Stimulated activated CD4-positive, alpha-beta T cell treated with anti-CD3 and anti-CD28 coated beads, Interleukin-1b, Interleukin-23, amount 100 ng/mL, for 24 hours (primary cell): ENCODE measurements at places on chromosomes 7 and 10.
A peak's percentile ranks its signal among the peaks of the same experiment; 100 is the strongest.

GRCh38 chr7:112145206-112145605 lies 61.0 kb downstream of the DOCK4 start:
- DNase-seq, result no peak

GRCh38 chr10:108064746-108065260 lies 900.3 kb upstream of the SORCS1 start:
- no peak for DNase-seq

- no peak for DNase-seq
These were observed 60.7 kb upstream of the SLC13A1 start for GRCh38 chr7:123260428-123260960.

- no peak for DNase-seq
These were observed 24.8 kb downstream of the NPTX2 start for GRCh38 chr7:98641646-98642500.

- no peak for DNase-seq
These were observed 11.0 kb downstream of the SH2B2 start for GRCh38 chr7:102297487-102298218.

DNA sequence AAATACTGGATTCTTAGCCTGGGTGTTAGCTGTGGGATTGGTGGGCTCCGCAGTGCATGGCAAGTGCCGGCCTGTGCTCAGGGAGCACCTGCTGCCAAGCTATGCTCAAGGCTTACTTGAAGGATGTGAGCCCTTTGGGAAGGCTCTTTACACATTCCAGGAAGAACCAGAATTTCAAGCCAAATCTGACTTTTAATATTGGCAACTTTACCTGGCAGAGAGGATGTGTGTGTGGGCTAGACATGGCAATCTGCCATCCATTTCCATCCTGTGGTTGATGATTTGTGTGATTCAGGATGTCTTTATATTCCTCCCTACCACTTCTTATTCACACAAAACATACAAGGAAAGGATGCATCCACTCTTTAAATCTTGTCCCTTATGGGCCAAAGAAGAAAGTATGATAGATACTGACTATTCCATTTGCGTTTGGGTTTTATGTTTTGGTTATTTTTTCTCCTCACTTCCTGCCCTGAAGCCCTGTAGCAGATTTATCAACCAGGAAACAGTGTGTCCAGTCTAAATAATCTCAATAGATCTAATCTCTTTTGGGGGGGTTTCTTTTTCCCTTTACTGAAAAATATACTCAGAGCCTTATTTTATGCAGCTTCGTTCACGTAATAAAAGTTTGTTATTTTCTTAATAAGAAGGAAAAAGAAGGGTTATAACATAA lies 247.1 kb downstream of the COBL start:
- no peak for DNase-seq

GRCh38 chr7:23164846-23165245 lies 17.0 kb upstream of the NUP42 start:
- DNase-seq, result no peak

GRCh38 chr10:26441491-26442214 lies 3.5 kb downstream of the APBB1IP start:
- no peak for DNase-seq

GRCh38 chr7:14836006-14836405 lies 66.5 kb downstream of the DGKB start:
- DNase-seq, result no peak

- no peak for DNase-seq
These were observed 75.6 kb downstream of the ENTPD1 start for GRCh38 chr10:95831515-95831914.

DNA sequence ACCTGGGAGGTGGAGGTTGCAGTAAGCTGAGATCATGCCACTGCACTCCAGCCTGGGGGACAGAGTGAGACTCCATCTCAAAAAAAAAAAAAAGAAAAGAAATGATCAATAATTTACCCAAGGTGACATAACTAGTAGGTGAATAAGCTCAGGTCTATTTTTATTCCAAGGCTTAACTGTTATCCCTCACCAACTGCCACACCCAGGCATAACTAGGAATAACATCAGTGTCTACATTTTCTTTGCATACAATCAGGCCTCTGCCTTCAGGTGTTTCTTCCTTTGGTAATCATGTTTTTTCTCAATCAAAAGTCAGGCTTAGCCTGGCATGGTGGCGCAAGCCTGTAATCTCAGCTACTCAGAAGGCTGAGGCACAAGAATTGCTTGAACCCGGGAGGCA lies 26.6 kb downstream of the CPEB3 start:
- DNase-seq, result no peak

DNA sequence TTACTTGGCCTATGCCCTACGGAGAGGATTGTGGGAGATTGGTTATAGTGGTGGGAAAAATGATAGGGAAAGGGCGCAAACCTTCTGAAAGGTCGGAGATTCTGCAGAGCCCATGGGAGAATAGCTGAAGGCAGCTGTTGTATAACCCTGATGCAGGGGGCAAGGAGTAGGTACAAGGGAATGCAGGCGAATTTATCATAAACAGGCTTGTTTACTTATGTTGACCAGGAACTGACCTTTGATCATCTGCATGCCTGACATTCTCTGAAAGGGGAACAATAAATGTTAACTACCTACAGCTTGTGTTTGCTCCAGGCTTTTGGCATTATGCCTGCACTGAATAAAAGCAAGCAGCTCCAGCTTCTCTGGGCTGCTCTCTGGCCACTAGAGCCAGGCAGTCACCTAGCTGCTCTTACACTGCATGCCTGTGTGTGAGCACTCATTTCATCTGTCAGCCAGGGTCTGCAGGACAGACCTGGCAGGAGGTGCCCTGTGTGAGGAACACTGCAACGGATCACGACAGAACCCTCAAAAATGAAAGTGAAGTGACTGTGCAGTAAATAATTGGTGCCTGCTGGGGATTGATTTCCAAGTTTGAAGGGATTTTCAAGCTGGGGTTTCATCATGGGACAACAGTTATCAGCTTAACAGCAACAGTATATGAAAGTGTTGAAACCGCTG lies 31.1 kb upstream of the ABCA13 start:
- no peak for DNase-seq

- DNase-seq, result no peak
These were observed 618.0 kb upstream of the LRRTM3 start for GRCh38 chr10:66307826-66308225.

- no peak for DNase-seq
These were observed 269.6 kb upstream of the LRGUK start for GRCh38 chr7:133857376-133858119.

GRCh38 chr10:77442699-77443189 lies 194.9 kb downstream of the KCNMA1 start:
- DNase-seq, result no peak

DNA sequence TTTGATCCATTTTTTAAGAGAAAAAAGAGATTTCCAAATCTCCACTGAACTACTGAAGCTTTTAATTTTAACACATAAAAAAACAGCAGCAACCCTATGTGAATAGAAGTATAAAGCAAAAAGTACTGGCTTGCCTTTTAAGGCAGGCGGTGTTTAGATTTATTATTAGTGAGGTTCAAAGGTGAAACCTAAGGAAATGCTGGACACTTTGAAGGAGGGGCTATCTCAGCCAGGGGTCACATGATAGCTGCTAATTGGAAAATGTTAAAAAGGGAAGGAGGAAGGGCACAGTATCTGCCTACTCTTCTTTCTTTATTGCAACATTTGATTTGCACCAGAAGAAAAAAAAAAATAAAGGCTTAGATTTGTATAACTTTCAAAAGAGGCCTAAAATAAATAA lies 183.8 kb downstream of the SKAP2 start:
- DNase-seq, result no peak

DNA sequence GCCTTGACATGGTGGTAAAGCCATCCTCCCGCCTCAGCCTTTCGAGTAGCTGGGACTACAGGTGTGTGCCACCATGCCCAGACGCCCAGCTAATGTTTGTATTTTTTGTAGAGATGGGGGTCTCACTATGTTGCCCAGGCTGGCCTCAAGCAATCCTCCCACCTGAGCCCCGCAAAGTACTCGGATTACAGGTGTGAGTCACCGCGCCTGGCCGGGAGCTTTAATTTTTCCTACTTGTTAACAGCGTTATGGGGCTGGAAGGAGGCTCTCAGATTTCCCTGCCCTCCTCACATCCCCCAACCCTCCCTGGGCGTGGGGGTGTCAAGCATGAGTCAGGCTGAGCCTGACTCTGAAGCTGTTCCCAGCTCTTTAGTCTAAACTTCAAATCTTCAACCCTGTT lies 8.3 kb downstream of the ALKBH4 start:
- DNase-seq, result no peak

DNA sequence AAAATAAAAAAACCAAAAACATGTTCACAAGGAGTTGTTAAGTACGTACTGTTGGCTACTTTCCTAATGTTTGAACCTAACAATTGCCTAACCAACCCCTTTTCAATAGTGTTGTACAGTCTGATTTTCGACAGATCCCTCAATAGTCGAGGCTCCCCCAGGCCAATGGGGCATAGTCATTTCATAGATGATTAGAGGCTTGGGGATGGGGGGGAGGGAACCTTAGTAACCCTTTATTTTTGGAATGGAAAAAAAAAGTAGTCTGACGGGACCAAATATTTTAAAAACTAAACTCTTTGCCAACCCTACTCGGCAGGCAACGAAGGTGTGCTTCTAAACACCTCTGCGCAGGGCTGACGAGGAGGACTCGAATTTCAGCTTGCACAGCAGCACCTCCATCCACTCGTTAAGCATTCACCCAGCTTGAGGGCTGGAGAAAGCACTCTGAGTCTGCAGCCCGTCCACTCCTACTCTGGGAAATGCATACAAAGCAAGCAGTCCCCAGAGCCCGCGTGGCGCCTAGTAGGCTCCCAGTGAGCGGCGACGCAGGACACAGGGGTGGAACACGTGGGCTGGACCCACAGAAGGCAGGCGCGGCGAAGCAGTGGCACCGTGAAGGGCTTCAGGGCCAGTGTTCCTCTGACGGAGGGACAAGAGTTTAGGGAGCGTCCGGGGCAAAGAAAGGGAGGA lies 899 bp downstream of the PUS7 start:
- no peak for DNase-seq

- no peak for DNase-seq
These were observed 50.7 kb downstream of the MDFIC start for GRCh38 chr7:114972567-114972966.

- no peak for DNase-seq
These were observed 168.0 kb downstream of the SORCS1 start for GRCh38 chr10:106996510-106996909.

GRCh38 chr7:106064771-106065574 lies 47.1 kb downstream of the SYPL1 start:
- no peak for DNase-seq

GRCh38 chr7:51020944-51021343 lies 238.2 kb upstream of the GRB10 start:
- no peak for DNase-seq

GRCh38 chr10:33005322-33006301 lies 47.6 kb upstream of the ITGB1 start:
- peak; percentile 45 for DNase-seq

DNA sequence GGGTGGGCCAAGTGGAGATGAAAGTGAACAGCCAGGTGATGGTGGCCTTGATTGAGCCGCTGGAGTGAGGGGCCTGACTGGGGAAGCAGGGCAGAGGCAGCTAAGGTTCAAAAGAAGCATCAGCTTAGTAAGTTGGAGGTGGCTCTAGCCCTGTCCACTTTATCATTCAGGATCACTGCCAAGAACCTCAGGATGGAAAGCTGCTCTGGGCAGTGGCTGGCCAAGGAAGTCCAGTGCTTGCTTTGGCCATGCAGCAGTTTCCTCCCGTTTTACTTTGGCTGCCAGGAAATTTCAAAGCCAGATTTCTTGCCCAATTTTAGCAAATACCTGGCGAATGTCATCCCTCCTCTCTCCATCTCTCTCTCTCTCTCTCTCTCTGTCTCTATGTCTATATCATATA lies 384.9 kb downstream of the PLXNA4 start:
- DNase-seq, result no peak

DNA sequence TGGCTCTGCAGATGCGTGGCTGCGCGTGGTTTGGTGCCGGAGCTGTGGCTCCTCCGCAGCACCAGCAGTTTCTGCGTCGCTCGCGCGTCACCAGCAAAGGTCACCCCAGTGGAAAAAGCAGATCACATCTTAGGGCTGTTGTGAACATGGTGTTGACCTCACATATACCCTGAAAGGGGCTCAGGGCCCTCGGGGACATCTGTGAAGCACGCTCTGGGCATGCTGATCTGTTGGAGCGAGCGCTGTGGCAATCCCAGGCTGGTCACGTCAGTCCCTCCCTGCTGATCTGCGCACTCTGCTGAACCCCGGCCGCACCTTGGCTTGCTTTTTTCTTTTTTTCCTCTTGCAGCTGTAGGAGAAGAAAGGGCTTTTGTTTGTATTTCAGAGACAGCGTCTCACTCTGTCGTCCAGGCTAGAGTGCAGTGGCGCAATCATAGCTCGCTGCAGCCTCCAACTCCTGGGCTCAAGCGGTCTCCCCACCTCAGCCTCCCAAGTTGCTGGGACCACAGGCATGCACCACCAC lies 33.3 kb upstream of the AP5Z1 start:
- no peak for DNase-seq

- no peak for DNase-seq
These were observed 552.4 kb upstream of the KCND2 start for GRCh38 chr7:119720541-119720940.

GRCh38 chr10:62844280-62845011 lies 28.3 kb upstream of the EGR2 start:
- DNase-seq, result no peak

- no peak for DNase-seq
These were observed 162.1 kb downstream of the CHN2 start for GRCh38 chr7:29356631-29357030.

GRCh38 chr7:12064586-12065127 lies 146.4 kb upstream of the TMEM106B start:
- no peak for DNase-seq

- DNase-seq, result no peak
These were observed 370.8 kb downstream of the PLXNA4 start for GRCh38 chr7:132205509-132205908.

GRCh38 chr7:128167791-128168666 lies 73.0 kb upstream of the LEP start:
- DNase-seq, result no peak

- no peak for DNase-seq
These were observed 7.7 kb upstream of the OPN1SW start for GRCh38 chr7:128783143-128783861.

DNA sequence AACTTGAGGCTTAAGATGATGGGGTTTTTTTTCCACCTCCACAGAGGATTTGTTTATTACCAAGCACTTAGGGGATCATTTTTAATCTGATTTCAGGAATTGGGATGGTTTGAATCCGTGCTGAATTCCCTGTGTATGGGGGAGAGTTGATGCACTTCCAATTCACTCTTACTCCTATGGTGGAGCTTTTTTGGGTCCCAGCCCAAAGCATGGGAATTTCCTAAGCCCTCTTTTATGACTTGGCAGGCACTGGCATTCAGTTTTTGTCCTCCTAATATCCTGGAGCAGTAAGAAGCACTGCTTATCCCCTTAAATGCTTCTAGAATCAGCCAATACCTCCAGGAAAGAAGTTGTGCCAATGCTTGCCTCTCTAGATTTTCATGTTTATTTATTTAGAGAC lies 78.7 kb downstream of the HYCC1 start:
- DNase-seq, result no peak

DNA sequence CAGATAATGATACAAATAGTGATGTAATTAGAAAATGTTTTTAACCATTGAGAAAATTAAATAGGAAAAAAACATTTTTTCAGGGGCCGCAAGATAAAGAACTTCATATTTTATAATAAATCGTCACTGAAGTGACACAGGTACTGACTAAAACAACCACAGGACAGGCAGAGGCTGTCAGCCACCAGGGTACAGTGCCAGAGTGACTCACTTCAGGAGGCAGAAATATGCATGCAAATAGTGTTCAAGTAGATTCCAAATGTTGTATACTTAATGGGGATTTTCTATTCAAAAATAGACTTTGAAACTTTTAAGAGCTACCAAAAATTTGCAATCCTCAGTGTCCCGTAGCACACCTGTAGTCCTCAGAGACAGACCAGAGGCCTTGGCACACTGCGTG lies 68.6 kb downstream of the FRMPD2 start:
- DNase-seq, result no peak
